ENCODE measurements at places on chromosomes 2 and 18.

DNA sequence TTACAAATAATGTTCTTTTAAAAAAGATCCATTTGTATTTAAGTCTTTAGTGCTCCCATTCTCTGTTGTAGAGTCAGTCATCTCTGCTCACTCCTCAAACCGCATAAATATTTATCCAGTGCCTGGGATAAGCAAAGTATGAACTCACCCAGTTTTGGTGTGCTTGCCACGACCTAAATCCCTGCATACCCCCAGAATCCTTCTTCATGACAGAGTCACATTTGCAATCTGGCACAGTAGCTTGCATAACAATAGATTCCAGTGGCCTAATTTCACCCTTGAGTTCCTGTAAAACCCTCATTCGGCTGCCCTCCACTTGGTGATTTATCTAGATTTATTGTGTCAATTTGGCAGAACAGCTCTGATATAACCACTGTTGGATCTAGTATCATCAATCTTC is 92.9 kb downstream of the DTNA start:
- no peak for DNase-seq

GRCh38 chr2:149019768-149020167 is 18.7 kb upstream of the LYPD6B start:
- DNase-seq = no peak

GRCh38 chr2:26575836-26576564 is 65.2 kb downstream of the CIB4 start:
- DNase-seq = no peak

- no peak for DNase-seq
These were observed 206.4 kb downstream of the NBAS start for GRCh38 chr2:15354596-15355366.

DNA sequence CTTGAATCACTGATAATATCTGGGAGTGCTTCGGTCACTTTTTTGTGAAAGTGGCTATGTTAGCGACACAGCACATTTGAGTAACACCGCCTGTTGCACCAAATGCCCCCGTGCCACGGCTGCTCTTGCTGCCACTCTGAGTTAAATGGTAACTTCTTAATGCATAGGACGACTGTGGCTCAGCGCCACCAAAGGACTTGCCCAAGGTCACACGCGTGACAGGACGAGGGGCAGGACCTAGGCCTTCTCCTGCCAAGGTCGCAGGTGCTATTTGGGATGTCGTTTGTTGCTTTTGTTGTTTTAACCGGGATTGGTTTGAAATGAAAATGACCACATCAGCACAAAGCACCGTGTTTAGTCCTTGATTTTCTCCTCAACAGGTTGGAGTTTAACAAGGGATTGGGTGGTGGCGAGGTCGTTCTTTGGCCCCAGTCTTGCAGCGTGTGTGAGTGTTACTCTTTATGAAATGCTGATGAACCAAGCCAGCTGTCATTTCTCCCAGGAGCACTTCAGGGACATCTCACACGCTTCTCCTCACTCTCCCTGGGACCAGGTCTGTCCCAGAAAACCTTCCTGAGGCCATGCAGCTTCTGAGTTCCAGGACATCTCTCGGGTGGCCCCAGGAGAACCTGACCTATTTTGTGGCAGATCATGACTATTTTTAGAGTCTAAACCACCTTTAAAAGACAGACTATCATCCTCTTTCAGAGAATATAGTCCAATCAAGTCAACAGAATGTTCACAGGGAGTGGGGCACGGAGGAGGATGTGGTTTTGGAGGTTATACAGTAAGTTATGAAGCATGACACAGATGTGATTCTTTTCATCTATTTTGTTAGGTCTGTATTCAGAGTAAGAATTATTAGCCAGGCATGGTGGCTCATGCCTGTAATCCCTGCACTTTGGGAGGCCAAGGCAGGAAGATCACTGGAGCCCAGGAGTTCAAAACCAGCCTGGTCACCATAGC is 49.9 kb downstream of the MTCL1 start:
- no peak for DNase-seq

DNA sequence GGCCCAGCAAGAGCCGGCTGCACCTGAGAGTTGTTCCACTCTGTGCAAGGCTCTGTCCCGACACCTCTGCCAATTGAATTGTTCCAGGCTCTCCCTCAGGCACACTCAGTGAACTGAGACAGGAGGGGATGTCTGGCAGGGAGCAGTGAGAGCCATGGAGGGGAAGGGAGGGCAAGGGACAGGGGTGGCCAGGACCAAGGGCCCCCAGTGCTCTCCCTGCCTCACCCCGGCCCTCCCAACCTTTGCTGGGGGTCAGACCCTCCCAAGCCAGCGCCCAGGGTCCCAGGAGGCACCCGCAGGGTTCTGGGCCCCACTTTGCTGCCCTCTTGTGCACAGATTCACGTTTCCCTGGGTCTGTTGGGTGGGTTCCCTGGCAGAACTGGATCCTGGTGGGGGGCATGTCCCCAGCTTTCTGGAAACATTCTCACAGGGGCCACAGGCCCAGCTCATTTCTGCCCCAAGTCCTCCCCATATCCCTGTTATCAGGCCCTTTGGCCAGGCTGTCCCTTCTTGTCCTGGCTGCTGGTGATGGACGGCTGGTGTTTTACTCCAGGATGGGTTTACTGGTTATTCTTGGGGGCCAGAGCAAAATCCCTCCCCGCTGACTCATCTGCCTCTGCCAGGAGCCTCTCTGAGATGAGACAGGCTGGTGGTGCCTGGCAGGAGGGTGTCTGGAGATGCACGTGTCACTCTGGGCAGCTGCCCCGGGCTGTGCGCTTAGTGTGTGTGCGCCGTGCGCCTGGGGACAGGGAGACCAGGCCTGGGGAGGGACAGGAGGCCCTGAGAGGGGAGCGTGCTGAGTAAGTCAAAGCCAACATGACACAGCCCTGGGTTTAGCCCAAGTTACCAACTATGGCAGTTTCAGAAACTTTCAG is 136.5 kb upstream of the CTDP1 start:
- no peak for DNase-seq

- DNase-seq = no peak
These were observed 68.8 kb downstream of the LTBP1 start for GRCh38 chr2:33015421-33016142.

DNA sequence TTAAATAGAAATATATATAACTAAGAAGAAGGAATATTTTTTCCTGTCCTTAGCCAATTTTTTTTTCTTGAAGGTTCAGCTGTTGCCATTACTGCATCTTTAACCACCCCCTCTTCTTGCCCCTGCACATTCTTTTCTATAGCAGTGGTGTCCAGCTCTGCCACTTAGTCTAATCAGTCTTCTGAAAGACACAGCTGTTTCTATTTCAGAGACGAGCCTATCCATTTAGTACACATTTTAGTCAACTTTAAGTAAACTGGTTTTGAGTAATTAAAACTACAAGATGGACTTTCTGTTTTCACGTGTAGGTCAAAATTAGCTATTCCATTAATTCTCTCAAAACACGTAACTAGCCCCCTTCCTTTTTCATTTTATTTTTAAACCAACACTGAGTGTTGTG is 21.0 kb downstream of the SPOPL start:
- no peak for DNase-seq

GRCh38 chr18:57834616-57835015 is 31.5 kb upstream of the ATP8B1 start:
- DNase-seq = no peak

- DNase-seq = no peak
These were observed 389.3 kb downstream of the IRS1 start for GRCh38 chr2:226410247-226410835.

- DNase-seq = no peak
These were observed 24.5 kb downstream of the NIF3L1 start for GRCh38 chr2:200913654-200914053.

DNA sequence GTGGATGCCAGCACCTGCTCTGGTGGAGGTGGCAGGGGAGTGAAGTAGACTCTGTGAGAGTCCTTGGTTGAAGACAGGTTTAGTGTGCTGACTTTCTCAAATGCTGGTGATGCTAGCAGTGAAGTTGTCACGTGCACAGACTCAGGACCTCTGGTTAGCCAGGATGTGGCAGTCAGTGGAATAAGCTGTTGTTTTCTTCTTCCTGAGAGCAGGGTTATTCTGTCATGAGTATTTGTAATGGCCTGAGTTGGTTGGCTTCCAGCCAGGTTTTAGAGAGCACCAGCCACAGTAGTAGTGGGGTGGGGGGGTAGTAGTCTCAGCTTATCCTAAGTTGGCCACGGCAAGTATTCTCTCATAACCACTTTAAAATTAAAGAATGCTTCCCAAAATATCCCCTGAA is 238.5 kb upstream of the FBXO11 start:
- no peak for DNase-seq

- DNase-seq = no peak
These were observed 38.7 kb downstream of the STK39 start for GRCh38 chr2:168208652-168209051.

DNA sequence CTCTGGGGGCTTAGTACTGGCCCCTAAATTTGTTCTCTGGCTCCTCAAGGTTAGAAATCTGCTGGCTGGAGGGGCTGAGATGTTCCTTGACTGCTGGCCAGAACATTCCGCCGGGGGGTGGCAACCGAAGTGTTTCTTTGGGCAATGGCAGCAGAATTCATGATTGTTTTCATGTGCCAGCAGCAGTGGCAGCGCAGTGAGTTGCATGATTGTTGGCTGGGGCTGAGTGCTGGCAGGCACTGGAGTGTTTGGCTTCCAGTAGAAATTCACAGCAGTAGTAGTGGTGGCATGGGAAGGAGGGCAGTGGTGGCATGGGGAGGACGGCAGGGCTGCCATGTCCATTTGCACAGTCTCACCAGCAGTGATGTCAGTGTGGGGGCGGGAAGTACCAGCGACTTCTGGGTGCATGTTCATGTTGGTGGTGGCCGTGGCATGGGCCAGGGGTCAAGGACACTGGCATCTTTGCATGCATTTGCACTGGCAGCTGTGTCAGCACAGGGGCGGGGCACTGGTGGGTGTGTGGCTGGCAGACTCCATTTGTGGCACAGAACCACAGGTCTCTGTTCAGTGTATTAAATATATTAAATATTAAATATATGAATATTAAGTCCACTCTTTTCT is 130.6 kb upstream of the CDH7 start:
- no peak for DNase-seq

GRCh38 chr2:27446057-27446456 is 3.9 kb downstream of the KRTCAP3 start:
- no peak for DNase-seq

DNA sequence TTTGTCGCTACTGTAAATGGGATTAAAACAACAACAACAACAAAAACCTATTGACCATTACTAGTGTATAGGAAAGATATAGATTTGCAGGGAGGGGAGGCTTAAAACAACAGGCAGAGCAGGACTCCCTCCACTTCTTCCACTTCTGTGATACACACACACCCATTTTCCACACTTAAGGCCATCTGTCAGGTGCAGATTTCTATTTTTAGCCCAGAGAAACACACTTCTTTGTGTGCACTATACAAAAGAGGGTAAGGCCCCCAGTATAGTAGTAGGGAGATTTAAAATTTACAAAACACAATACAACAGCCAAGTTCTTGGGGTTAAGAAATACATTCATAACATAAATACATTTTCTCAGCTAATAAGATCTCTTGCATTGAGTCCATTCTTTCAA is 22.4 kb downstream of the PTPN2 start:
- no peak for DNase-seq

DNA sequence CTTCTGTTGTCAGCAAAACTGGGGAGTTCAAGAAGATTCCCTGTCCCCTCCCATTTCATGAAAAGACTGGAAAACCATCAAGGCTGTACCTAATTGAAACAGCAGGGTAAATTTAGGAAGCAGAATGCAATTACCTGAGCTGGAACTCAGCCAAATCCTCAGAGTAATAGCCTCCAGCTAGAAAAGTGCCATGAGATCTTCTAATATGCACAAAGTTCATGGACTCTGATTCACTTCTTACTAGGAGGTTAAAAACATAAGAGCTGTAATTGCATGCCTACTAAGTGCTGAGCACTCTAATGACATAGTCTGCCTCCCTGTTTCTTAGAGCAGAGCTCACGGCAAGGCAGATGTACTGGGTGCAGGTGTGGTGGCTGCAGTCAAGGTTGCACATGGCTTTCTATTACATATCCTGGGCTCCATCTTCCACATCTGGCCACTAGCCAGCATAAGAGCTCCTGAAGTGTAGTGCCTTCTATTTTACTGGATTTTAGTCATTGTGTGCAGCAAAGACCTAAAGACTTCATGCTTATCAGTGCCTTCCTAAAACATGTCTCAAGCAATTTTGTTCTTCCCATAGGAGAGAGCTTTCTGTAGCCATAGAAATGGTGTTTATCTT is 341.7 kb downstream of the PTPRM start:
- no peak for DNase-seq

- no peak for DNase-seq
These were observed 3.5 kb downstream of the KCNG2 start for GRCh38 chr18:79801217-79801616.

GRCh38 chr2:42249887-42250286 is 80.7 kb downstream of the EML4 start:
- no peak for DNase-seq

- no peak for DNase-seq
These were observed 3.2 kb upstream of the ANKRD53 start for GRCh38 chr2:70975237-70975636.

GRCh38 chr2:18510775-18511174 is 49.7 kb downstream of the RDH14 start:
- no peak for DNase-seq

DNA sequence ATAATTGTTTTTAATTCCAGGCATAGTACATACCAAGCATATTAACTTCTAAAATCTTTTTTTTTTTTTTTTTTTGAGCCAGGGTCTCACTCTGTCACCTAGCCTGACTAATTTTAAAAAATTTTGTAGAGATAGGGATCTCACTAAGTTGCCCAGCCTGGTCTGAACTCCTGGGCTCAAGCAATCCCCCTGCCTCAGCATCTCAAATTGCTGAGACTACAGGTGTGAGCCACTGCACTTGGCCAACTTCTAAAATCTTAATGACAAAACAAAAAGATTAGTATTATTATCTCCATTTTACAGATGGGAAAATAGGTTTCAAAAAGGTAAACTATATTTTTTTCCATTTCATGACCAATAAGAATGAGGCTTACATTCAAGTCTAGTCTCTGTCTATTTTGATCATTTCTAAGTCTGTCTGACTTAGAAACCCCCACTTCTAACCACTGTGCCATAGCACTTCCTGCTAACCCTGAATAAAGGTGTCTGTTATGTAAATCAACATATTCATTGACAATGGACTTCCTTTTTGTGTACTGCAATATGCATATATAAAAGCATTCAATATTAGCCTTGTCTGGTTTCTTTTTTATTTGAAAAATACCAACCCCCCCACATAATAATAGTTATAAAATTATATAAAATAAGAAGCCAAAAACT is 28.7 kb upstream of the ZEB2 start:
- DNase-seq = no peak

All from Panc1 (cell line).